ENCODE measurements at places on chromosomes 5 and 9. TPM values are rescaled to one million over a fixed set of nuclear protein-coding genes. Genes with fewer than 3 reads are reported as not detected.

The IL17B gene
- total RNA-seq: not detected

The CXXC5 gene
- total RNA-seq: 68.2 TPM

The ISCA1 gene
- 21.5 TPM for total RNA-seq

The DDX4 gene
- total RNA-seq: not detected

The ZNF354C gene
- 2.7 TPM for total RNA-seq

The FXN gene
- 19.5 TPM for total RNA-seq

The CDC20B gene
- total RNA-seq: not detected

The SPINK9 gene
- not detected for total RNA-seq

The NDUFS6 gene
- 163 TPM for total RNA-seq

The CBY3 gene
- total RNA-seq: not detected

The NOXA1 gene
- total RNA-seq: 22.8 TPM

The PPP3R2 gene
- not detected for total RNA-seq

- DNase-seq: no peak
These were observed 143.2 kb downstream of the CTNND2 start for GRCh38 chr5:11760934-11761603.

GRCh38 chr9:101582553-101582952, 12.2 kb downstream of the PPP3R2 start:
- no peak for DNase-seq

DNA sequence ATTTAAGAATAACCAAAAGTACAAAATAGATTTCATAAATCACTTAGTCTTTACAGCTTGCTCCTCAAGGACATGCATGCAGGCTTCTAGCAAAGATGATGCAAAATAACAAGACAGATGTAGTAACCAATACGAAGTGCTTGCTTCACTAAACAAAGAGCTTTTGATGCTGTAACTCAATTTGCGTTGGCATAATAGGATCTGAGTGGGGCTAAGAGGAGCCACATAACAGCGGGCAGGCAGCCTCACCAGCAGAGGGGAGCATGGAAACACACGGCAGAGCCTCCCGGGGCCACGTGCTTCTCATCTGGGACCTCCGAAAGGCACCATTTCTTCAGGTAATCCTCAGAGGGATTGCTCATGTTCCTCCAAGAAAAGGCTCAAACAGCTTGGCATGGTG, 139.7 kb downstream of the C5orf15 start:
- DNase-seq: no peak

DNA sequence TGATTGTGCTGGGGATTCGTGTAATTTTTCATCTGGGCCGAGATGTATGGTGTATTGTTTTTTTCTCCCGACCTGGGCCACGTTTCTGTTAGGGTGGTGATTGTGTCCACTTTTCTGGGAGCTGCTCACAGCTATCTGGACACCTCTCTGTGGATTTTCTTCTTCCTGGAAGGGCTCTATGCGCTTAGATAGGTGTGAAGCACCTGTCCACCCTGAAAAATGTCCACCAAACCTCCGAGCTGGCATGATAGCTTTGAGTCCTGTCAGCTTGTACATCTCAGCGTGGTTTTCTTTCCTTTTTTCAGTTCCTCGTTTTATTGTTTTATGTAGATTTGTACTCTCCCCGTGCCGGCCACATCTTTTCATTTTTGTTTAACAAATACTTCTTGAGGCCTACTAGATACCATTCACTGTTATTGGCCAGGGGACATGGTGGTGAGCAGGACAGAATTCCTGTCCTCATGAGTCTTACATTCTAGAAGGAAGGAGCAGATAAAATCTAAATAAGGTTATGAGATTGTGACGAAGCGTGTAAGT, 1.1 kb downstream of the UGCG start:
- no peak for DNase-seq

DNA sequence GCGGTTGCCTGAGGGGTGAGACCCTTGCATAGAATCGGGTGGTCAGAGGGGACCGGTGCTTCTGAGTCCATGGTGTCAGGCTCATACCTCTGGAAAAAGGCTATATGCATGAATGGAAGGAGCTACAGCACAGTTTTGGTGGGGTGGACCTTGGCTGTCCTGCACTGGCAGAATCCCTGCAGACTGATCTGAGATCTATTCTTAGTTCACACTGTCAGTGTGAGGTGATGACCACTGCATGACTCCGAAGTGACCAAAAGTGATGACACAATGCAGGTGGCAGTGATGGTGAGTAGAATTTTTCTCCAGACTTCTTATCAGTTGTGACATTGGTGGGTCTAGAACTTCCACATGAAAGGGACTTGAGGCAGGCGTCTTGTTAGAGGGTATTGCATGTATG, 105.2 kb upstream of the SLC28A3 start:
- no peak for DNase-seq

GRCh38 chr9:33186457-33187168, 19.5 kb upstream of the B4GALT1 start:
- DNase-seq: peak; percentile 40

GRCh38 chr5:33300209-33300742, 140.5 kb upstream of the TARS1 start:
- no peak for DNase-seq

DNA sequence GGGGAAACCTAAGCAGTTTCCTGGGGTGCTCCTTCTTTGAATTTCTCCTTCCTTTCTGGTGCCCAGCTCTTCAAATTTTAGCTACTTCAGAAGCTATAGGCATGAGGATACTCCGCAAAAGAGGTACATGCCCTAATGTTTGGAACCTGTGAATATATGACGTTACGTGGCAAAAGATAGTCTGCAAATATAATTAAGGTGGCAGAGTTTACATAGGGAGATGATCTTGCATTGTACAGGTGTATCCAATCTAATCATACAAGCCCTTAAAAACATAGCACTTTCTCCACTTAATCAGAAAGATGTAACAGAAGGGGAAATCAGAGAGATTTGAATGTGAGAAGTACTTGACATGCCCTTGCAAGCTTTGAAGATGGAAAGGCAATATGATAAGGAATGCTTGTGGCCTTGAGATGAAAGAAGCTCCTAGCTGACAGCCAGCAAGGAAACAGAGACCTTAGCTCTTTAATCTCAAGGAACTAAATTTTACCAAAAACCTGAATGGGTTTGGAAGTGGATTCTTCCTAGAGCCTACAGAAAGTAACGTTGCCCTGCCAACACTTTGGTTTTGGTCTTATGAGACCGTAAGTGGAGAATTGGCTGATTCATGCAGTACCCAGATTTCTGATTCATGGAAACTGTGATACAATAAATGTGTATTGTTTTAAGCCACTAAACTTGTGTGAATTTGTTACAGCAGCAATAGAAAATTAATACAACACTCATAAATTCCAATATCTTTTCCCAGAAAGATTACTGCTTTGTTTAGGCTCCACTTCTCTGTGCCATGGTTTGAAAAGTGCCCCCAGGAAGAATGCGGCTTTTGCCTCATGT, 268.4 kb downstream of the FAM170A start:
- no peak for DNase-seq

DNA sequence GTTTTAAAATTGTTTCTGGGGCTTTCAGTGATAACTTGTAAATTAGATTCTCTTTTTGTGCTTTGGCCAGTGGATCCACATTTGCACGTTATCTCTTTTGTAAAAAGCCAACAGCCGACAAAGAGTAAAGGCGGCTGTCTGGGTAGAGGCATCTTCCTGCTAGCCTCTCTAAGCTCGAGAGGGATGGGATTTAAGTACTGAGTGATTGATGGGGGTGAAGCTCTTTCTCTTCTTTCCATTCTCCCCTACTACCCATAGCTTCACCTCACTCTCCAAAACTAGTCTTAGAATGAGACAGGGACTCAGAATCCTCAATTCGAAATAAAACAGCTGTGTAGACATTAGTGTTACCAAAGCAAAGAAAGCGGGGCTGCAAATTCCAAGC, 3.4 kb downstream of the PBX3 start:
- DNase-seq: no peak

DNA sequence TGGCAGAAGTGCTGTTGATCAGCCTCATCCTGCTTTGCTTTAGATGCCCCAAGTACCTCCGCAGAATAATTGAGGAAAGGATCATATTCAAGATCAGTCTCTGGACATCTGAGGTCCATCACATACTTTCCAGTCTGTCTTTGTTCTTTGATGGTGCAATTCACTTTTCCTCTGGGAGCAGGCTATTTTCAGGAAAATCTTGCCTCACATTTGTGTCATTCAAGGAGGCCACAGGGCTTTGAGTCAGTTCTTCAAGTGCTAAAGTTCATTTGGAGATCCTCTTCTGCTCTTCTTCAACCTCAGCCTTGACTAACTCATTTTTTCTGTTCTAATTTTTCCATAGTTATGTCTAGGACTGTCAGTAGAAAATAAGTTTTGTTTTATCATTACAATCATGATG, 18.6 kb downstream of the EQTN start:
- no peak for DNase-seq

- DNase-seq: peak; percentile 96
These were observed 35.6 kb upstream of the ATP6V1G1 start for GRCh38 chr9:114551750-114552685.

DNA sequence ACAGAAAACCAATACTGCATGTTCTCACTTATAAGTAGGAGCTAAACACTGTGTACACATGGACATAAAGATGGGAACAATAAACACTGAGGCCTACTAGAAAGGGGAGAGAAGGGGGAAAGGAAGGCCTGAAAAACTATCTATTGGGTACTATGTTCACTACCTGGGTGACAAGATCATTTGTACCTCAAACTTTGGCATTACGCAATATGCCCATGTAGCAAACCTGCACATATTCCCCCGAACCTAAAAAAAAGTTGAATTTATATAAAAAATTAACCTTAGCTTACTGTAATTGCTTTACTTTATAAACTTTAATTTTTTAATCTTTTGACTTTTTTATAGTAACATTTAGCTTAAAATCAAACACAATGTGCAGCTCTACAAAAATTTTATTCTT, 237.6 kb upstream of the ATP10B start:
- DNase-seq: no peak

DNA sequence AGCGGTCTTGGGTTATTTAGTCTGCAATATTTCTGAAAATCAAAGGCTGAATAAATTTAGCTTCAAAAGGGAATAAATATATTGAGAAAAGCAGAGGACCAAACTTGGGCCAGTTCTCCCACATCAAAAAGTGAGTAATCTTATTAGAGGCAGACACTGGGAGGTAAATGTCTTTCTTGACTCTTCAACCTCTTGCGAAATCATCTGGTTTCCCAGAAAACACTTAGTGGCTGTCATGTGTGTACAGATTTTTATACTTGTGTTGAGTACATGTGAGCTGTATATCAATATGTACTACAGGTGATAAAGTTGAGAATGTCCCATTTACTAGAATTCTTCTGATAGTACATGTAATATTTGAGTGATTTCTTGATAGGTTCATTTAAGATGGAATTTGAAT, 454.9 kb downstream of the PRR16 start:
- DNase-seq: no peak

GRCh38 chr5:3320317-3320875, 275.2 kb upstream of the IRX1 start:
- no peak for DNase-seq

DNA sequence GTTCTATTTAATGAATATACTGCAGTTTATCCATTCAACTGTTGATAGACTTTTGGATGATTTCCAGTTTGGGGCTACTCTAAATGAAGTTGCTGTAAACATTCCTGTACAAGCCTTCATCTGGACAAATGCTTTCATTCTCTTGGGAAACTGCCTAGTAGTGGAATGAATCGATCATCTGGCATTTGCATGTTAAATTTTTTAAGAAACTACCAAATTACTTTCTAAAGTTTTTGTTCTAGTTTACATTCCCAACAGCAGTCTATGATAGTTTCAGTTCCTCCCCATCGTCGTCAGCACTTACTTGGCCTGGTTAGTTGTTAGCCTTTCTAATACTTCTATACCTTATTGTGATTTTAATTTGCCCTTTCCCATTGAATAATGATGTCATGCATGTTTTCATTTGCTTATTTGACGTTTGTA, 306.3 kb downstream of the FER start:
- no peak for DNase-seq

DNA sequence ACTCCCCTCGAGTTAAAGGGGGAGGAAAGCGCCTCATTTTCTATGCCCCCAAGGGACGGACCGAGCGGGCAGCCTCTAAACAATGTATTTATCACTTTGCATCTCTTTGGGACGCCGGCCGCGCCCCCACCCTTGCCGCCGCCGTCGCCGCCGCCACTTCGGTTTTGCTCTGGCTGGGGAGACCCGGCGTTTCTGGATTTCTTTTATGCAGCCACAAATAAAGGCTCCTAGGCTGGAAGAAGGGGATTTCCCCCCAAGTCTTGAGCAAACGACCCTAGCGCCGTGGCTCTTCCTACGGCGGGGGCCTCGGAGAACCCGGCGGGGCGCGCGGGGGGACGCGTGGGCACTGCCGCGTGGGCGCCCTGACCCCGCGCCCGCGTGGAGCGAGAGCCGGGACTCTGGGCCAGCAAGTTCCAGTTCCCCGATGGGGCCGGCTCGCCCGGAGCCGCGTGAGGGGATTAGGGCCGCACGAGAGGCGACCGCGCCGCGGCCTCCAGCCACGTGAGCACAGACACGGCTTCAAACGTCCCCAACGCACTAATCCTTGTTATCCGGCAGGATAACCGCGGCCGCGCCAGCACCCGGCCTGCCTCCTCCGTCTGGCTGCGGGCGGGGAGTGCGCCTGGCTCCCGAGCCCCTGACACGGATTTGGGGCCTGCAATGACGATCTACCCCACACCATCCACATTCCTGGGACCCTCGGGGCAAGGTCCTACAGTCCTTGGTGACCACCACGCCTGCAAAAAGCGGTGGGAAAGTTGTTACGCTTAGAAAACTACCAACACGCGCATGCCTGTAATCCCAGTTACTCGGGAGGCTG, 7.9 kb upstream of the NEUROG1 start:
- DNase-seq: no peak

DNA sequence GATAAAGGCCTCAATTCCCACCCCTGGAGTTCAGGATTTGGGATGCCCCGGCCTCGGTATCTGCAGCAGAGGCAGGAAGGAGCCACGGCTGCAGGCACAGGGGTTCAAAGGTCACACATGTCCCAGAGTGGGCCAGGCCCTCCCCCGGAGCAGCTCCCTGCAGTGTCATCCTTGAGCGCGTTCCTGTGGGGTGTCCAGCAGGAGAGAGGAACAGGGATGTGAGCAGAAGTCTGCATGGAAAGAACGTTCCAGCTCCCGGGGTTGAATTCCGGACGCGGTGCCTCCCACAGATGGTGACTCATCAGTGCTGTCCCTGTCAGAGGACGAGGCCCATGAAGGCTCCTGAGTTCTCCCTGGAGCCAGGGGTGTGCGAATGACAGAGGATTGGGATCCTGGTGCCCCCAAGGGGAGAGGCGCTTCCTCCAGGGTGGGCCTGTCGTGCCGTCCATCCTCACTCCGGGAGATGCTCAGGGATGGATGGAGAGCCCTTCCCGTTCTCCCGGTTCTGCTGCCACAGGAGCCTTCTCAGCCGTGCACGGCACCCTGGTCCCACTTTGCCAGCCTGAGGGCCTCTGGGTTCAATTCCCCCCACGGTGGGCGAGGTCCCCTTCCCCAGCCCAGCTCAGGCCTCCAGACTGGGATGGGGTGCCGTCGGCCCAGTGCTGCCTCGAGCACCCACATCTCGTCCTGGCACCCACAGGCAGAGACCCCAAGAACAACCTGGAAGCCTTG, 3.1 kb downstream of the LCN1 start:
- DNase-seq: no peak

Data from PC-9 (cell line).